NCI-H187 treated with DMSO at 0.1 percent for 48 hours (cell line): ENCODE measurements at places on chromosomes 7 and 10.
A peak's percentile ranks its signal among the peaks of the same experiment; 100 is the strongest.

GRCh38 chr10:15797346-15797745 is 63.0 kb downstream of the MINDY3 start:
- DNase-seq, result no peak

DNA sequence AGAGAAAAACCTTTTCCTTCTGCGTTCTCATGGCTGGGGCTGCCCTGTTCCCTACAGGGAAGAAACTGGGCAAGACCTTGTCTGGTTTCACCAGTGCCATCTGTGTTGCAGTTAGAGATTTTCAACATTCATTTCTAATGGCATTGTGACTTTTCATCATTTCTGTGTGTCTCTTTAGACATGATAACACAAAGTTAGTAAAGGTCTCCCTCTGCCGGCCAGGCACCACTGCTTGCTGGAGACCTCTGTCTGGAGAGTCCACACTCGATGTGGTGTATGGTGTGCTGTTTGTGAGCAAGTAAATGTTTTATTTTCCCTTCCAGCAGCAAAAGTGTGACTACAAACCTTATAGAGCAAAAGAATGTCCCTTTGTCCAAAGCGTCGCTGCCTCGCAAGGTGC is 213.5 kb downstream of the PAXIP1 start:
- DNase-seq, result no peak

DNA sequence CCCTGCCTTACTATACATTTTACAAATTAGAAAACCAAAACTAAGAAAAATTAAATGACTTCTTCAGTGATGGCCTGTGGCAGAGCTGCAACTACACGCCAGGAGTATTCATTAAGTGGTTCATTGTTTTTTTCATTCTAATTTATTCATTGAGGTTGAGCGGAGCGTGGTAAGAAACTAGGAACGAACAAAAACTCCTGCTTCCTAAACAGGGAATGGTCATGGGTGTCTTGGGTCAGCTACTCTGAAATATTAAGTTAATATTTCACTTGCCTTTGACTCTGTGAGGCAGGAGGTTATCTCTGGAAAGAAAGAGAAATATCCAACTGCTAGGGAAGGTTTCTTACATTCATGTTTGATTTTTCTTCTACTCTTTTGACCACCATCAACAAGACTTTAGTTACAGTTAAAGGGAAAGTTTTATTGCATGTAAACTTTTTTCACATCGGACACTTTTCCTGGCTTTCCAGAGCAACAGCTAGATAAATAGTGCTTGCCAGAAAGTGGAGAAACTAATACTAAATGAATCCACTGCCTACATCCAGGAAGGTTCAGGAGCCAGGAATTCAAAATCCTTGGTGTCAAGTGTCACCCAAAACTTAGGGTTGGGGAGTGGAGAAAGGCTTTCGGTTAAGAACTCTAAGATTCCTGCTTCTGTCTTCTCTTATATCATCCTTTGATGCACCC is 896 bp upstream of the GNG11 start:
- DNase-seq, result no peak

- DNase-seq, result no peak
Measured at GRCh38 chr7:26500749-26501352, 209.2 kb downstream of the SNX10 start.

DNA sequence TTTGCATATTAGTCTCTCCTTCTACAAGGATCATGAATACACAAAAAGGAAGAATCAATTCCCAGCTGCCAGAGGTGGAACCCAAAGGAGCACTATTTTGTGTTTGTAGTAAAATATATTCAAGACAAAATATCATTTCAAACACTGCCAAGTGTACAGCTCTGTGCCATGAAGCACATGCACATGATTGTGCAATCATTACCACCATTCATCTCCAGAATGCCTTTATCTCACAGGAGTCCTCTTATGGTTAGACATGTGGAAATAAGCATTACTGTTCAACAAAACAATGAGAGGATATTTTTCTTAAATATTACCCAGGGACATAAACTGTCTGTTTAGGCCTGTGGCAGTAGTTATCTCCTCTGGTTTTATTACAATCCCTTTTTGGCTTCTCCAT is 151.4 kb upstream of the PPP1R3A start:
- DNase-seq, result no peak

DNA sequence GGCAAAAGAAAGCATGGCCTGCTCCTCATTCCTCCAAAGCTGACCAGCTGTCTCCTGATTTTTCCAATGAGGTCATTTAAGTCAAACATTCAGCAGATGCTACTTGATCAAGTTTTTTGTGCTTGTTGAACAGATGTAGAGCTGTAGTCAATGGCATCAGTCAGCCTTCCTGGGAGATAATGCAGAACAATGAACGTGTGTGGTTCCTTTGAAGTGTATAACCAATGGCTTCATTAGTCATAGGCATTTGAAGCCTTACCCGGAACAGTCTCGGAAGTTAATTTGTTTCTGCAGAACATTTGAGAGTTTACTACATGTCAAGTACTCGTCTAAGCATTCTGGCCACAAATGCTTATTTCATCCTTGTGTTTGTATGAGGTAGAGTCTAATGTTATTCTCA is 227.1 kb downstream of the ADRA2A start:
- no peak for DNase-seq

DNA sequence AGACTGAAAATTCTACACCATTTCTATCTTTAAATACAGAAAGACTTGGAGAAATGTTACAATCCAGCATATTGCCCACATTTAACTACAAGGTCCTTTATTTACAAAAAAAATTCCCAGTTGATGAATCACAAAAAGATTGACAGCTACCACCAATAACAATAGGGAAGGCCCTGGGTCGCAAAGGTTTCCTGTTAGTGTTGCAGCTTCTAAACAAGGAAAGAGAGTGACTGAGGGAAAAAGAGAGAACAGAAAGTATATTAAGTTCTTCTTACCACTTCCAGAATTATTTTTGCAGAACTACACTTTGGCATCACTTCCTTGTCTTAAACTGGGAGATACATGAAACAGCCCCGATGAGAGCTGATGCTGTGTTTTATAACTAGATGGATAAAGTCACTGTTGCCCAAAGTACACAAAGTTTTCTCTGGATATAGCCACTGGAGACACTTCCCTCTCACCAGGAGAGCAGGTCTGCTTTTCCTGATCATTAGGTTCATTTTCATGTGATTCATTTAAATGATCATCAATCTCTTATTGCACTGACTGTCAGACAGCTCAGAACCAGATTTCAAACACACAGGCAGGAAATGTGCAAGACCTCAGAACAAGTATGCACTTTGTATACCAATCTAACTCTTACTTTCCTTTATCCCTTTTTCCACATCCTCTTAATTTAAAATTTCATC is 57.0 kb downstream of the SHTN1 start:
- DNase-seq, result no peak

DNA sequence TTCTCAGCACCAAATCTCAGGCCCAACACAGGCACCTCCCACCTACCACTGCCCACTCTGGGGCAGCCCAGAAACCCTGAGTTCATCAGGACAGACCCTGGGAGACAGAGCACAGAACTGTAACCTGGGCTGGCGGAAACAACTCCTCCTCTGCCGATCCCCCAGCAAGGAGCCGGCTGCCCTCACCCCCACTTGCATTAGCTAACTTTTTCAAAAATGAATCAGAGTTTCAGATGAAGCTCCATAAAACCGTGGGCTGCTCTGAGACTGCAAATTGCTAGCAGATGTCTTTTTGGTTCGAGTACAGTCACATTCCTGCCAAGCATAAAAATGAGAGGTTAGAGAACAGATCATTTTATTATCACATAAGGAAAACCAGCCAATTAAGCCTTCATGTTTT is 93.4 kb upstream of the PARD3 start:
- no peak for DNase-seq

- no peak for DNase-seq
Measured at GRCh38 chr7:114874170-114874569, 47.7 kb upstream of the MDFIC start.

- DNase-seq, result no peak
Measured at GRCh38 chr7:7967886-7968543, 581 bp upstream of the GLCCI1 start.

DNA sequence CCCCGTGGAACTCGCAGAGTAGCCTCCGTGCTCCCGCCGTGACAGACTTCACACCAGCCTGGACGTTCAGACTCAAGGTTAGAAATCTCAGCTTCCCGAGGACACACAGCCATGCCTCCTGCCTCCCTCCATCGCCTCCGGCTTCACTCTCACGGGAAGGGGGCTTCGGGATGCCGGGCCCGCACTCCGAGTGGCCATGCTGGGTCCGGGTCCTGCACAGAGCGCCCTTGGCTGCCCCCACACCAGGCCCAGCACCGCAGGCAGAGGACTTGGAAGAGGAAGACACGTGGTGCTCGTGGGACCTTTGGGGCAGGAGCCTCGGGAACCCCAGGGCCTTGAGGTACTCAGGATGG is 89.8 kb downstream of the PDGFA start:
- no peak for DNase-seq

- no peak for DNase-seq
Measured at GRCh38 chr10:129768437-129769355, 195.4 kb downstream of the EBF3 start.

DNA sequence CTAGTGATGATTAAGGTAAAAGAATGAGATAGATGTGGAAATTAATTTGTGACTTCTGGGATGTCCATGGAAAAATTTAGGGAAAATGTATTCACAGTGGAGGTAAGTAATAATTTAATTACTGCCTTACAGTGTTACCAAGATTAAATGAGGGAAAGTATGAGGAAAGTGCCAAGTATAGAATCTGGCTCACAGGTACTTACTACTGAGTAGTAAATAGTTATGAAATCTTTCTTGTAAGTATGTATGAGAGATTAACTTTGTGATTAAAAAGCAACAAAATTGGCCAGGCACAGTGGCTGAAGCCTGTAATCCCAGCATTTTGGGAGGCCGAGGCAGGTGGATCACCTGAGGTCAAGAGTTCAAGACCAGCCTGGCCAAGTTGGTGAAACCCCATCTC is 42.1 kb downstream of the RSBN1L start:
- DNase-seq, result no peak

- DNase-seq, result no peak
Measured at GRCh38 chr7:78062214-78062613, 263.6 kb downstream of the PHTF2 start.

- no peak for DNase-seq
Measured at GRCh38 chr7:83161186-83161585, 1.5 kb downstream of the PCLO start.

DNA sequence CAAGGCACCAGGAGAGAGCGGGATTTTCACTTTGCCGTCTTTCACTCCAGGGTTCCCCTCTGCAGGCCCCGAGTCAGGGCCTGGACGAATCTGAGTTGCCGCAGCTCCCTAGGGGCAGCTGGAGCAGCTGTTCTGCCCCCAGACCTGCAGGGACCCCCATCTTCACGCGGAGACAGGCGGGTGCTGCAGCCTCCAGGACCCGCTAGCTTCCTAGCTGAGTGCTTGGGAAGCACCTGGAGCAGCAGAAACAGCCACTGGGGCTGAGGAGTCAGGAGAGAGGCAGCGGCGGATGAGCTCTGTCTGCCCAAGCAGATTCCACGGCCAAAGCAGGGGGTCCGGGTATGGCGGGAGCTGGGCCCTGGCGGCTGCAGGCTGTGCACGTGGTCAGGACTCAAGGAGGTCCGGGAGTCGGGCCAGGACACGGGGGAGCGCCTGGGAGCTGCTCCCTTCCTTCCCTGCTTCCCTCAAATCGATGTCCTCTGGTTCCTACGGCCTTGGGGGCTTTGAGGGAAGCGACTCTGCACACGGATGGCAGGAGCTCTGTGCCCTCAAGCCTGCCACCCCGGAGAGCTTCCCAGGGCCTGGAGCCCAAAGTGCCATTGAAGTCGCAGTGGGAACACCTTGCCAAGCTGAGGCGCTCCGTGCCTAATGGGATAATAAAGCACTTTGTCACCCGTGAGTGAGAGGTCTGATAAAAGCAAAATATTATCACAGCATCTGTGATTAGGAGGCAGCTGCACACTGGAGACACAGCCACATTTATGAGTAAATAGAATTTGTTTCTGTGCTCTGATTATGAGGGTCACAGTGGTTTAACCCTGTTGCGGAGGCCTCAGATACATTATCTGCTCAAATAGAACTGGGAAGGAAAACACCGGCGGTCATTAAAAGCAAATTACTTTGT is 17.2 kb downstream of the MNX1 start:
- no peak for DNase-seq

- DNase-seq, result no peak
Measured at GRCh38 chr10:7704071-7705016, 1.2 kb downstream of the ITIH2 start.

- DNase-seq, result peak; percentile 39
Measured at GRCh38 chr7:26857506-26858240, 6.7 kb downstream of the SKAP2 start.

DNA sequence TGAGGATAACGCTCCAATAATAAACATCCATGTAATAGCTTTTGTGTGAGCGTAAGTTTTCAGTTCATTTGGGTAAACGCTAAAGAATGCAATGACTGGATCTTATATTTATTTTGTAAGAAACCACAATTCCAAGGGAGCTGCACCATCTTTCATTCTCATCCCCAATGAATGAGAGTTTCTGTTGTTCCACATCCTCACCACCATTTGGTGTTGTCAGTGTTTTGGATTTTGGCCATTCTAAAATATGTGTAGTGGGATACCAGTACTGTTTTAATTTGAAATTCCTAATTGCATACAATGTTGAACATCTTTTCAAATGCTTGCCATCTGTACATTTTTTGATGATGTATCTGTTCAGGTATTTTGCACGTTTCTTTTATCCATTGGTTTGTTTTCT is 50.9 kb upstream of the SEMA3D start:
- DNase-seq, result no peak

DNA sequence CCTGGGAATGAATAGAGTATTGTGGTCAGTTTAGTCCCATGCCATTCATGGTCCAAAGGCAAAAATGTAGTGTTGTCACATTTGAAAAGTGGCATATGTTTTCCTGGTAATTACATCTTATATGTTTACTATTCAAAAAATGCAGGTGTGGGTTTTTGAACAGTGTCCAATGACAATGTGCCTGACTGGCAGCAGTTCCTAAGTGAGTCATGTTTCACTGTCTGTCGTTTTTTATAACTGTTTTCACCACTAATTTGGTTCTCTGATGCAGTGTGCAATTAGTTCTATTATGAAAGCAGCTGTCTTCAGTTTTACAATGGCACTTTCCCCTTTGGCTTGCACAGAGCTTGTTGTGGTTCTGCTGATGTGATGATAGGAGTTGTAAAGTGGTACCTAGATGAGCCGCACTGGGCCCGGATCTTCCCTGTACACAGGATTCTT is 162.3 kb downstream of the SEM1 start:
- DNase-seq, result peak; percentile 61

GRCh38 chr10:99976886-99977665 is 32.7 kb downstream of the DNMBP start:
- no peak for DNase-seq

- no peak for DNase-seq
Measured at GRCh38 chr10:129959544-129960480, 4.3 kb downstream of the EBF3 start.

DNA sequence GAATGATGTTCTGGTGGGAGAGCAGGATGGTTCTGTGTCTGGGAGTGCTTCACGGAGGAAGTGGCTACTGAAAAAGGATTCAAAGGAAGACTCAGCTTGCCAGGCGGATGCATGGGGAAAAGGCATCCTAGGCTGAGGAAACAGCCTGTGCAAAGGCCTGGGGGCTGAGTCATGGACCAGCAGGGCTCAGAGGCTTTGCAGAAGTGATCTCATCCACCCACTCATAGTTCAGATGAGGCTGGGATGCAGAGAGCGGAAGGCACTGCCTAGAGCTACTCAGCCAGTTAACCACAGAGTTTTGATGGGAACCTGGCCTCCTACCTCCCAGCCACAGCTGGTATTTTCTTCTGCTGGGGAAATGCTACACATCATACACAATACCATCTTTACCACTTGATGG is 15.8 kb upstream of the ADAMTS14 start:
- no peak for DNase-seq
